ENCODE measurements at places on chromosomes 7 and 10.

DNA sequence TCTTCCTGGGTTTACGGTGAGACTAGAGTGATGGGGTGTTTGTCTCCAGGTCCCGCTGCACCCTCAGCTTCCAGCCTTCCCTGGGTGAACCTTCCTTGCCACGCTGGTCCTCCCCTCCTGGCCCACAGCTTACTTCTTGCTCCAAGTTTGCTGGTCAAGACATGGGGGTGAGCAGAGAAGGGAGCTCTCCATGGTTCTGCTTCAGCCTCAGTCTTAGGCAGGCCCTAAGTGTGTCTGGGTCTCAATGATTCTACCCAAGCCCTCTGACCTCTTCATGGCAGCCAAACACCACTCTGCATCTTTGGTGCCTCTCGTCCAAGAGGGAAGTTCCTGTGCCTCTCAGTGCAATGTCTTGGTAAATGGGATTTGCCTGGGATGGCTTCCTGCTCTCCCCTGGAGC, 356.5 kb upstream of the KLF6 start:
- no peak for DNase-seq

DNA sequence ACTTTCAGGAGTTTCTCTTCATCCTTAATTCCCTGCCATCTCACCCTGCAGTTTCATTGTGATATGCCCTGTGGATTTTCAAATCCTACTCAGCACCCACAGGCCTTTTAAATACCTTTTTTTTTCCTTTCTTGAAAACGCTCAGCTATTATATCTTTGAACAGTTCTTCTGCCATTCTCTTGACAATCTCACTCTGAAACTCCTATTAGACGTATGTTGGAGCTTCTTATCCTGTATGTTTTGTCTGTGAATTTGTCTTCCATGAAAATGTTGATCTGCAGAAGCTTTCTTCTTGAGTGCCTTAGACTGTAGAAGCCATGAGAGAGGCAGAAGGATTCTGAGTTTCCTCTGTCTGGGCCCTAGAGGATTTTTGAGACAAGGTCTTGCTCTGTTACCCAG, 18.9 kb upstream of the YAE1 start:
- no peak for DNase-seq

DNA sequence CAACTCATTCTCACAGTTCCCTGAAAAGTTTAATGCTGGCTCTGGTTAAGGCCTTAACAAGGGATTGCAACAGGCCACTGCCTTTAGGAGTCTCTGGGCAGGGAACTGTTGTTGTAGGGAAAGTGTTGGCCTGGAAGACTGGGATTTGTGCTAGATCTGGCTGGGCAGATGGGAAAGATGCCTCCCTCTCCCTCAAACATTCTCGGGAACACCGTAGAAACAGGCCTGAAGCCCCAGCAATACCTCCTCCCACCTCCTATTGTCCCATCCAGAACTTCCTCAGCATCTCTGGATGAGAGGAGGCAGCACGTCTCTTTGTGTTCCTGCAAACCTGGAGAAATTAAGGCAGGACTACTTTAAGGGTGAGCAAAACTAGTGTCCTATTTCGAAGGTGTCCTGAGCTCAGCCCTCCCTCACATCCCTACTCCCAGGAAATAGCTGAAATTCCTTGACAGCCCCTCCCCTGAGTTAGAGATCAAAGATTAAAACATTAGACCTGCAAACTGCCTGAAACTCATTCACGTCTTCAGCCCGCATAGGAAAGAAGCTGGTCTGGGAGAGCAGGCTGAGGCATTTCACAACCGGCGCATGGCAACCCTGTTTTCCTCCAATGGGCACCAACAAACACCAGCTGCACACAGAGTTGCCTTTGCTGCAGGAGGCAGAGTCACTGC, 10.9 kb upstream of the MAP3K8 start:
- DNase-seq, result no peak

DNA sequence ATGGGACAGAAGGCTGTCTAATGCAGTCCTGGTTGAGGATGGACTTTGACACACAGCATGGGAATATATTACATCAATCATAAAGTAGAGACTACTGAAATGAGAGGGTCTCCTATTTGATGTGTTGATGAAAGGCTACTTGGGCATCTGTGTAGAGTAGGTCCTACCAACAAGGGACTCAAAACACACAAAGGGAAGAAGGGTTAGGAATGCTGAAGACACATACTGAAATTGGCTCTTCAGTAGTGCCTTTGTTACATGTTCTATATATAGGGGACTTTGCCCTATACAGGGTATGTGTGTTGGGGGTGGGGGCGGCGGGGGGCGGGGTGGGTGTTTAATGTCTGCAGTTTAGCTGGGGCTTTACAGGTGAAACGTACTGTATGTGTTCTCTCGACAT, 7.7 kb downstream of the CUL1 start:
- DNase-seq, result no peak

DNA sequence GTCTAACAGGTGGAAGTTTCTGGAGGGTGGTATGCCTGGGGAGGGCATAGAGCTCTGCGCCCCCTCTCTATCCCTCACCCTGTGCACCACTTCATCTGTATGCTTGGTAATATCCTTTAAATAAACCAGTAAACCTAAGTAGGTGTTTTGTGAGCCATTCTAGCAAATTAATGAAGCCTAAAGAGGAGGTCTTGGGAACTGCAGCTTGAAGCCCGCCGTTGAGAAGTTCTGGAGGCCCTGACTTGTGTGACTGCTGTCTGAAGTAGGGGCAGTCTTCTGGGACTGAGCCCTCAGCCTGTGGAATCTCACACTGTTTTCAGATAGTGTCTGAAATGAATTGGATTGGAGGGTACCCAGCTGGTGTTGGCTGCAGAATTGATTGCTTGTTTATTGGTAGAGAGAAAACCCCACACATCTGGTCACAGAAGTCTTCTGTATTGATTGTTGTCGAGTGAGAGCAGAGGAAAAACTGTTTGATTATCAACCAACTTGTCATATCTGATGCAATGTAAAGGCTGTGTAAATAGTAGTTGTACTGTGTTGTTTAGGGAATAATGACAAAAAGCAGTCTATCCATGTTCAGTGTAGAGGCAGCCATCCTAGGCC, 4.7 kb downstream of the CRCP start:
- no peak for DNase-seq

- no peak for DNase-seq
Measured at GRCh38 chr7:1369916-1370657, 89.2 kb downstream of the MICALL2 start.

DNA sequence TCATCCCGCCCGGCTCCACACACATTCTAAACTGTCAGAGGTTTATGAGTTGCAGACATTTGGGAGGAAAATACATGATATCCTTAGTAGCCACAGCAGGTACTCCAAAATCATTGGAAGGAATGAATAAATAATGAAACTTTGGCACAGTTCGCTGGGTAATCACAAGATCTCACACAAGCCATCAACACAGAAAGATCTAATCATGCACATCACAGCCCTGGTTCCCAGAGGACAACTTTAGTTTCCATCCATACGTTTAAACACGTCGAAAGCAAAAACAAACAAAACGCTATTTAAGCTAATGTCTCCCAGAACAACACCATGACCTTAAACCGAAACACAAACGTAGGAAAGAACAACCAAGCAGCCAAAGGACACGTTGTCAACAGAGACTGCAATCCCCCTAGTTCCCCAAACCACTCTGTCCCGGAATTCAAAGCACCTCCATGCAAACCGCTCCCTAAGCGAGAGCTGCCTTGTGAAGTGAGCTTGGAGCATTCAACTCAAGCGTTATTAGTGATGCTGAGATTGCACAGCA, 12.3 kb downstream of the SVIL start:
- no peak for DNase-seq

GRCh38 chr7:1555046-1555812, 776 bp downstream of the TMEM184A start:
- no peak for DNase-seq

- DNase-seq, result peak; percentile 3
Measured at GRCh38 chr10:79927111-79927828, 21.6 kb downstream of the SFTPD start.

- no peak for DNase-seq
Measured at GRCh38 chr10:86306628-86307278, 59.8 kb downstream of the GRID1 start.

DNA sequence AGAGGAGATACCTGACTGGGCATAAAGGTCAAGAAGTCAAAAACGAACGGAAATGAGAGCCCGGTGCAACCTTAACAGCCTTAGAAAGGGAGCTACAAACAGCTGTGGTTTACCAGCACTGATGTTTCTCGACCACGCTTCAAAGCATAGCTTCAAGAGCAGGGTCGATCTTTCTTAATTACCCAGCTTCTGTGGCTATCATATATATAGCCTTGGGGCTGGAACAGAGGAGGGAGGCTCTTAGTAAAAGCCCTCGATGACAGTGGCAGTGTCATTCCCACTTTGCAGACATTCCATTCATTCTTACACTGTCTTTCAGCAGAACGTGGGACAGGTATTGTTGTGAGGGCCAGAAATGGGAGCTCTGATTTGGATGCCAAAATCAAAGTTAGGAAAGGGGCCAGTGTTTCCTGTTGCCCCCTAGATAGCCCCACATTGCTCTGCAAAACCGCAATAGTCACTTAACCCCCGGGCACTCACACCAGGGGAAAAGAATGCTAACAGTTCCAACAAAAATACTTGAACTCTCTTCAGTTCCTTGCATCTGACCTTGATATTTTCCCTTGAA, 141.5 kb downstream of the MTPAP start:
- DNase-seq, result no peak

- DNase-seq, result no peak
Measured at GRCh38 chr10:101224910-101225823, 4.1 kb downstream of the LBX1 start.

GRCh38 chr10:24415455-24416125, 206.7 kb downstream of the KIAA1217 start:
- DNase-seq, result no peak

DNA sequence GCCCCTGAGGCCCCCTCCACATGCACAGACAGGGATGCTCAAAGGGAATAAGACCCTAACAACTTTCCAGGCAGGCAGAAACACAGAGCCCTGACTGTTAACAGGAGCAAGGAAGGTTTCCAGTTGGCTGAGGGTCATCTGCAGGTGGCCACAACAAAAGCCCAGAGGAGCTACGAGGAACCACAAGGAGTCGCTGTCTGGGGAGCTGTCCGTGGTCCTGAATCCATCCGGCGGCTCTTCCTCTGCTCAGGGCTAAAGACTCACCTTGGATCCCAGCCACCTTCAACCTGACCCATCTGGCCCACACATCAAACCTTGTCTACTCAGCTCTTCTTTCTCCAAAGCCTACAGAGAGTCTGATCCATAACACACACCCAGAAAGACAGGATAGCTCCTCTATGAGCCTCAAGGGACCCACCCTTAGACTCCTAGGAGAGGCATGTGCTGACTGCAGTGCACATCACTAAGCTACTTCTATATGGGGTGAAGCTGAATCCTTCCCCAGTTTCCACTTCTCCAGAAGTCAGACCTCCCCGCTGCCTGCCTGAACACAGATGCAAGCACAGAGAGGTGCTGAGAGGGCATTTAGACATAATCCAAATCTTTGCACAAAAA, 104.0 kb downstream of the SLIT1 start:
- DNase-seq, result peak; percentile 83

DNA sequence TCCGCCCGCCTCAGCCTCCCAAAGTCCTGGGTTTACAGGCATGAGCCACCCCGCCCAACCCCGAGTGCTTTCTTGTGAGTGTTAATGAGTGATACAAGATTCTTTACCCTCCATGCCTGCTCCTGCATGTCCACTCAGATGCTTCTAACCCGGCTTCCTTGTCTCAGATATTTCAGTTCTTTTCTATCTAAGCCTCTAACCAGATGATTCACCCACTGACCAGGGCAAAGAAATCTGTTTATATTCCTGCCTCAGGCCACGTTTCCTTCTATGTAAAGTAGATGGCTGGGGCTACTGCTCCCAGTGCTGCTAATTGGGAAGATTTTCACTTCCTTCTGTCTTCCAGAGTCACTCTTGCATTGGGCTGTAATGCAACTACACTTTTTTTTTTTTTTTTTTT, 395.1 kb upstream of the ANKRD30A start:
- DNase-seq, result no peak

GRCh38 chr10:78688230-78688900, 380.4 kb upstream of the ZMIZ1 start:
- no peak for DNase-seq

Measured in GM10248 (cell line).